ENCODE measurements at places on chromosomes 1 and 21.

- DNase-seq = peak; percentile 57
Observed at GRCh38 chr1:231626951-231627614, 493 bp downstream of the DISC1 start.

GRCh38 chr1:80989455-80989854 is 811.3 kb upstream of the ADGRL2 start:
- DNase-seq = no peak

DNA sequence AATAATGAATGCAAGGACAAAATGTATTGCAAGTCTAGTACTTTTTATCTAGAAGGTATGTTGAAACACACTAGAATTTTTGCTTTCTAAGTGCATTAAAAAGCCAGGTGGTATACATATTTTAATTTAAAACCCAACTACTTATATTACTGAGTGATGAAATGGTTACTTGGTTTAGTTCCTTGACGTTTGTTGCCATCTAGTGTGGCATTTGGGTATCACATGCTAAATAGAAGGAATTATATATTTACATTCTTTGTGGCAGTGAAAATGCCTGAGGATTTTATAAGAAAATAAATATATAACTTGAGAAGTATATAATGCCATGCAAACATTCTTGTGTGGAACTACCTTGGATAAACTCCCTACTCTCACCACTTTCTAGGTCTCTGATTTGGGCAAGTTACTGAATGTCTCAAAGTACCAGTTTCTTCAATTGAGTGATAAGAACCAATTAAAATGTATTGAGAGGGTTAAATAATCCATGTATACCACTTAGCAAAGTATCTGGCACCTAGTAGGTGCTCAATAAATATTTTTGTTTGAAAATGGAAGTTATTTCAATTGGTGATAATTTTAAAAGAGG is 69.6 kb downstream of the SDCCAG8 start:
- no peak for DNase-seq

DNA sequence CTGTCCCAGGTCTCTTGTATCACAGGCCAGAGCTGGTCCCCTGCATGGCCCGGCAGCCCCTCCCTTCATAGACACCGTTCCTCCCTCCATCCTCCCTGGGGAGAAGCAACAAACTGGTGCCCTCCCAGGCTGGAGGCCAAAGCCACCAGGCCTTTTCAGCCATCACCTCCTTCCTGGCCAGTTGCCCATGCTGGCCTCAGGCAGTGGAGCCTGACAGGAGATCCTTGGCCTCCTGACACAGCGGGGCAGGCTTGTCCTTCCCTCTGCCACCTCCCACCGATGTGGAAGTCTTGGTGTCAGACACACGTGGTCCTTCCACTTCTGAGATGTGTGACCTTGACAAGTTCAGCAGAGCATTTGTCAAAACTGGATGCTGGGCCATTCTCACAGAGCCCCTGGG is 206.0 kb downstream of the HIVEP3 start:
- DNase-seq = no peak

DNA sequence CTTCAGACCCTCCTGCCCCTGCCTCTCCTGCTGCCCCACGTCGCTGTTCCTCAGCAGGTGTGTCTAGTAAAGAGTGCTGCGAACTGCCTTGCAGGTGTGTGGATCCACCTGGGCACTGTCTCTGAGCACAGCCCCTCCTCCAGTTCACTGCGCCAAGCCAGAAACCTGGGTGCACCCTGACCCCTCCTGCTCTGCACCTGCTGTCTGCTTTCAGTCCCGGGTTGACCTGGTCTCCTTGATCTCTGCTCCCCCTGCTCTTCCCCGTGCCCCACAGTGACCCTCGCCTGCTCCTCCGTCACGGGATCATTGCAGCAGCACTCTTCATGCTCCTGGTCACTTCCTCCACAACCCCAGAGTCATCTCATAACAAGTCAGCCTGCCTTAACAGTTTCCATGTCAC is 6.5 kb downstream of the A3GALT2 start:
- no peak for DNase-seq

DNA sequence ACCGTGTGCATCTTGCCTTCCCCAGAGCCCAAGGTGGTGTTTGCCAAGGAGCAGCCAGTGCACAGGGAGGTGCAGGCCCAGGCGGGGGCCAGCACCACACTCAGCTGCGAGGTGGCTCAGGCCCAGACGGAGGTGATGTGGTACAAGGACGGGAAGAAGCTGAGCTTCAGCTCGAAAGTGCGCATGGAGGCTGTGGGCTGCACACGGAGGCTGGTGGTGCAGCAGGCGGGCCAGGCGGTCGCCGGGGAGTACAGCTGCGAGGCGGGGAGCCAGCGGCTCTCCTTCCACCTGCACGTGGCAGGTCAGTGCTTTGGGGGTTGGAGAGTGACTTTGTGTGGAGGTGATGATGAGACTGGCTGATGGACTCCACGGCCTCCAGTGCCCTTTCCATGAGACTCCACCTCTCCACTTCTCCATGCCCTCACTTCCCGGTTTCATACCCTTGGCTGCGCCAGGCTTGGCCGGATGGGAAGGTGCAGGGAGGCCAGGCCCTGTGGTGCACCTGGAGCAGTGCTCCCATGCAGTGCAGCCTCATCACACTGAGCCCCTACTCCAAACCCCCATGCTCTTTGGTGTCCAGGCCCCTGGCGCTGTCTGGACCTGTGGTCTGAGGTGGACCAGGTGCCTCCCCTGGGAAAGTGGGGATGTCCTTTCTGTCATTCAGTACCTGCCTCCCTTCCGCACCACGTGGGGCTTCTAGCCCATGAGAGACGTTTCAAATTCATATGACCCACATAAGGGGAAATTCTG is 49.0 kb downstream of the OBSCN start:
- no peak for DNase-seq

GRCh38 chr1:64363111-64363510 is 106.8 kb upstream of the CACHD1 start:
- no peak for DNase-seq

DNA sequence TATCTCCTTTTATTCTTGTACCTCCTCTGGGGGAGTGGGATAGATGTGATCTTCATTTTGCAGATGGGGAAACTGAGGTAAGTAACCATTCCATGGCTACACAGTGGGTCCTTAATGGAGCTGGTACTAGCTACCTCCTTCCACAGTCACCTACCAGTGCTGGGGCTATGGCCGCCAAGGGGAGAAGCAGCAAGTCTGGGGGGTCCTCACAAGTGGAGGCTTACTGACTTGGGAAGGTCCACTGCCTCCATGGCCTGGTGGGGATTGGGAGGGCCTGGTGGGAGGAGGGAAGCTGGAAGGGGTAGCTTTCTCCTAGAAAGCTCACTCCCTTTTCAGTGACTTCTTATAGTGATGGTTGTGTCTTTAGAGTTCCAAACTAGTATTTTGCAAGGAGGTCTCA is 5.9 kb upstream of the FOXO6 start:
- DNase-seq = no peak

GRCh38 chr1:211259638-211260126 is 516 bp downstream of the RCOR3 start:
- DNase-seq = peak; percentile 74

- DNase-seq = no peak
Observed at GRCh38 chr1:67792741-67793458, 40.4 kb downstream of the GNG12 start.

DNA sequence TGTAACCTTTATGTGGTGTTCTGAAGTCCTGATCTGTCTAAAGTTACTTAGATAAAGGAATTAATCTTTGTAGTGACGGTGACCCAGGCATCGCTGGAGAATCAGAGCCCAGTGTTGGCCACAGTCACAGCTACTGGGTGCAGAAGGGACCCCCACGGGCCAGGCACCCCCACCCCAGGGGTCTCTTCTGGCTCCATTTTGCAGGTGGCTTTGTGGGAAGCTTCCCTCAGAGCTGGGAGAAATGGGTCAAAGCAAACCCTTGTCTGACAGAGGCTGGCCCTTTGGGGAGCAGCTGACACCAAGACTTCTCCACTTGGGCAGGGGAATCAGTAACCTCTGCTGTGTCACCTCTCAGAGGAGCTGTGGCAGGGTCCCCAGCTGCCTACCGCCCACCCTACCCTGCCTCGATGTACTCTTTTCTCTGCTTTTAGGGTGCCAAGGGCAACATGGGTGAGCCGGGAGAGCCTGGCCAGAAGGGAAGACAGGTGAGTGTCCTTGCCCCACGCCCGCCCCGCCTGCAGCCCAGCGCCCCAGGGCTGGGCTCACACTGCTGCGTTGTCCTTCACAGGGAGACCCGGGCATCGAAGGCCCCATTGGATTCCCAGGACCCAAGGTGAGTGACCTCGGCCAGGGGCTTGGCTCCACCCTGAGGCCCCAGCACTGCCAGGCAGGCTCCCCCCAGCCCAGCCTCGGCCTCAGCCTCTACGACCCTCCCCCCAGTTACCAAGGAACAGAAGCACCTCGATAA is 17.7 kb downstream of the COL6A2 start:
- no peak for DNase-seq

GRCh38 chr1:6915999-6916565 is 130.8 kb downstream of the CAMTA1 start:
- no peak for DNase-seq

GRCh38 chr21:26115305-26115704 is 55.3 kb downstream of the APP start:
- DNase-seq = no peak
